H4 (cell line): ENCODE measurements at places on chromosomes 16 and 17.
A peak's percentile ranks its signal among the peaks of the same experiment; 100 is the strongest.

- no peak for DNase-seq
These were observed 30.1 kb upstream of the DDX52 start for GRCh38 chr17:37673386-37673785.

GRCh38 chr16:82439678-82440293 lies 187.0 kb upstream of the CDH13 start:
- DNase-seq = no peak

- no peak for DNase-seq
These were observed 4.1 kb downstream of the CRISPLD2 start for GRCh38 chr16:84823926-84824325.

DNA sequence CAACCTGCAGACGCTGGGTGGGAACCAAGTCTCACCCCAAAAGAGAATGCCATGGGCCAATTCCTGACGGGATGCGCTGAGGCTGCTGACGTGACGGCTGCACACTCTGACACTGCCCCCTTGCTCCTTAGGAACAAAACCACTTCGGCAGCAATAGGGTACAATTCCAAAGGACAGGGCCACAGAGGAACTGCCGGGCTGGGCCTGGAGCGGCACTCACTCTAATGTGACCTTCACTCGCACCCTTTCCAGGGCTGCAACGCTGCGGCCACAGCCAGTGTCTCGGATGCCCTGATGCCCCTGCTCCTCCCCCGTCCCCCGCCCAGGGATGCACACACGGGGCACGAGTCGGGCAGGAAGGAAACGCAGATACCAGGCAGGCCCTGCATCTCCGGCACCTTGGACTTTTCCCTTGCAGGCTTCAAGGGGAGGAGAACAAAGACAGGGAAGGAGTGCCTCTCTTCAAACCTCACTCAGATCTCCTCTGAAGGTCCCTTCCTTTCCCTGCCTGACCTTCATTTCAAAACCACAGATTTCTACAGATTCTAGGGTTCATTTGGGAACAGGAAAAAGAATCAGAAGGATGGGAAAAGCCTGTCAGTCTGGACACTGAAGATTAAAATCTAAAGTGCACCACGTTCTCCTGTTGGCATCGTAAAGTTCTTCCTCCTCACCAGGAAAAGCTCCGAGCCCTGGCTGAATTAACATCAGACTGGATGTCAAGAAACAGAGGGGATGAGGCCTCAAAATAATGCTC lies 2.3 kb downstream of the PITPNA start:
- DNase-seq = no peak

- no peak for DNase-seq
These were observed 38.5 kb downstream of the TBC1D16 start for GRCh38 chr17:79997011-79997660.

GRCh38 chr17:77312061-77312701 lies 171.4 kb downstream of the SEC14L1 start:
- no peak for DNase-seq

DNA sequence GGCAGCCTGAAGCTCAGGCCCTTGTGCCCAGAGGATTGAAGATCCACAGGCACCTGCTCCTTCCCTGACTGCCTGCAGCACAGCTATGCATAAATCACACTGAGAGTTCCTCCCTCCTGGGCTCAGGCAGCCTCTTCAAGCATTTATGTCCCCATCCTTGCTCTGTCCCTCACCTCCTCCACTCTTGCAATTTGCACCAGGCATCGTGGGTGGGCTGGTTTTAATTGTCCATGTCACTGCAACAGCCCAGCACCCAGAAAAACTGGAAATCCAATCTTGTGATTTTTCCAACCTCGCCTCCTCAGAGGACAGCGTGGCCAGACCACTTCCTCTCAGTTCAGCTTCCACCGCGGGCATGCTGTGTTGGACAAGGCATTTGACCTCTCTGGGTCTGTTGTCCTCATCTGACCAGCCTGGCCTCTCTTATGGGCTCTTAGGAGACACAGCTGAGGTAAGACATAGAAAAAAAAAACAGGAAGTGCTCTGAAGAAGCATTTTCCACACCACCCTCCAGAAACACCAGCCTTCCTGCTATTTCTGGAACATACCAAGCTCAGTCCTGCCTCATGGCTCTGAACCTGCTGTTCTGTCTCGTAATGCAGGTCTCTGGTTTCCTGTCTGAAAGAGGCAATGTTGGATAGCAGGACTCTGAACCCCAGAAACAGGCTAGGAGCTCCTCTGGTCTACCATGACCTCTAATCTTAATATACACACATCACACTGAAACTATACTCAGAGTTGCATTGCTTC lies 8.3 kb downstream of the TMEM114 start:
- peak; percentile 41 for DNase-seq

- no peak for DNase-seq
These were observed 8.9 kb downstream of the DUS2 start for GRCh38 chr16:68031951-68032350.

DNA sequence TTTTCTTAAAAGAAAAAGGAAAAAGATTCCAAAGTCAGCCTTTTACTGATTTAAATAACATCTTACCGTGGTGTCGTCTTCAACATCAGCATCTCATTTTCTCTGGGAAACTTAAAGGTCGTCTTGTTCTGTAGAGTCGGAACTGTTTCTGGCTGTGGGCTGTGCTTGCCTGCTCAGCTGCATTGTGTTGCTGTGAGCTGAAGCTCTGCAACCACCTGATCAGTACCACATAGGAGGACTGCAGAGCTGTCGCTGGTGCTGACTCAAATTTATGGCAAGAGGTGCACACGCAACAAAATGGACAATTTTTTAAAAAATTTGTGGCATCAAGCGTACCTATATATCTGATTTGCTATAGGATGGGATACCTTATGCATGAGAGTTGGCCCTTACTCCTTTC lies at the start of gene OMG:
OMG (minus strand) TSS at position 150 of the 400 bp plus-strand sequence. CDS start 908 bp downstream, outside the sequence.
- DNase-seq = no peak

DNA sequence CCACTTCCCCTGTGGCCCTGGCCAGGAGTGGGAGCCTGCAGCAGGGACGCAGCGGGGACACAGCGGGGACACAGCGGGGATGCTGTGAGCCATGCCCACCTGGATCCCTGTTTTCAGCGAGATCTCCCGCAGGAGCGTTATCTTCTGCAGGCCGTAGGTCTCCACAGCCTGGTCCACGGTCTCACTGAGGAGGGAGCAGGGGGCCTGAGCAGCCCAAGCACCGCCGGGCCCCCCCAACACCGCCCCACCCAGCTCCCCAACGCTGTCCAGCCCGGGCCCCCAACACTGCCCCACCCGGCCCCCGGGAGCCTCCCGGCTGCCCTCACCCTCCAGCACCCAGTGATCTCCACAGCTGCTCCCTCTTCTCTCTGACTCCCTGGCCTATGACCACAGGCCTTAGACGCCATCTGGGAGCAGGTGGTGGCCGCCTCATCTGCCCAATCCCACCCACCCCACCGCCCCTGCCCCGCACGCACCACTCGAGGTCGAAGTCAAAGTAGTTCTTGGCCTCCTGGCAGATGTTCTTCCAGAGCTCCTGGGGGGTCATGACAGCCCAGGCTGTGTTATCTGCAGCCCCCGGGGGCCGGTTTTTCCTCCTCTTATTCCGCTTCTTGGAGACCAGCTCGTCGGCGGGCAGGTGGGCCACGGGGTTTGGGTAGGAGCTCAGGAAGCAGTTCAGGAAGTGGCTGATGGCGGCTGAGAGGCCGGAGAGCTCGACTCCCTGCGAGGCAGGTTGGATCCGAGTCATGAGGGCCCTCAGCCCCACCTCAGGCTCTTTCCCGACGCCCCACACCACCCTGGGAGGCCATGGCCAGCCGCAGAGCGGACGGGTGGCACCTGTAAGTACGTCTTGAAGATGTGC lies 17.0 kb downstream of the CLUH start:
- DNase-seq = no peak

DNA sequence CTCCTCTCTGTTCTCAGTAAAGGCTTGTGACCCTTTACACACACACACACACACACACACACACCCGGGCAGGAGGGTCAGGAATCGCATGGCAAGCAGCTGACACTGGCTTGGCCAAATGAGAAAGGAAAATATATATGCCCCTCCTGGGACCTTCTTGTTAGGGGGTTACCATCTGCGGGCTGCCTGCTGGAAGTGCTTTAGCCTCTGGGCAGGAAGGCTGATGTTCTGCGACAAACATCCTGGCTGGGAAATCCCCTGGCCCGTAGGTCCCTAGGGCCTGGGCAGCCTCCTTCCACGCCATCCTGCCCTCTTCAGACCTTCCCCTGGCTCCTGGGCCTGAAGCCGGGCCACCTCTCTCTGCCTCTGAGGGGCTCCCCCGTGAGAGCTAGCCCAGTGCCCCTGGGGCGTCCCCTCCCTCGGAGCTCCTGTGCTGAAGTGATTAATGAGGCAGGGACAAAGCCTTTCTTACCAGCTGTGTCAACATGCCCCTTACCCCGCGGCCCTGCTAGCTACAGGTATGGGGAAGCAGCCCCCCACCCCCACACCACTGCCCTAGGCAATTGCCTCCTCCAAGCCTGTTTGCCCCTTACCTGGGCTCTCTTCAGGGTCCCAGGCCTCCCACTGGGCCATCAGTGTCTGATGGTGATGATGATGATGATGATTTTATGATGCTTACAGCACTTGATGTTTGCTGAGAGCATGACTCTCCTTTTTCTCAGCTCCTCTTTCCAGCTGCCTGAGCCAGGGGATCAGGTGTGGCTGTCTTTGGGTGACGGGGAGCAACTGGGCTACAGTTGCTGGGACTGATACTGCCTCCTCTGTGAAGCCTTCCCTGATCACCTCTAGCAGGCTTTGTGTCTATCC lies 32.8 kb upstream of the ETV4 start:
- peak; percentile 63 for DNase-seq

- no peak for DNase-seq
These were observed 4.3 kb downstream of the ZFP1 start for GRCh38 chr16:75152635-75153034.

- no peak for DNase-seq
These were observed 22.9 kb downstream of the SOCS1 start for GRCh38 chr16:11232852-11233726.

- no peak for DNase-seq
These were observed 72.0 kb downstream of the SOX9 start for GRCh38 chr17:72192800-72193192.
